ENCODE measurements at places on chromosomes 4 and X.

DNA sequence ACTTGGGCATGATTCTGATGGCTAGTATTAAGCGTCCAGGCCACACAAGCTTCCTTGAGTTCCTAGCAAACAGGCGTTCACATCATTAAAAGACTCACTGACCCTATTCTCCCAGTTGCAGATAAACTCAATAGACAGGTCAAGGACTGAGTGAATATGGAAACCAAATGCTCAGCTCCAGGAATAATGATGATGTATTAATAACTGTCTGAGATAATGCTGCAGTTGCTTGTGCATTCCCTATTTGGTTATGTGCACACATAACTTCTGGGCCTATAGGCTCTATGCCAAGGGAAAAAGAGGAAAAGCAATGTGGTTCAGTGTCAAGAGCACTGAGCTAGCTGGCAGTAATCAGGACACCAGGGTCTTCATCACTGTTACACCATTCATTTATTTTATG, 3.5 kb downstream of the RAB9B start:
- no peak for DNase-seq

- no peak for DNase-seq
Observed at GRCh38 chrX:10045327-10046000, 78.3 kb downstream of the CLDN34 start.

DNA sequence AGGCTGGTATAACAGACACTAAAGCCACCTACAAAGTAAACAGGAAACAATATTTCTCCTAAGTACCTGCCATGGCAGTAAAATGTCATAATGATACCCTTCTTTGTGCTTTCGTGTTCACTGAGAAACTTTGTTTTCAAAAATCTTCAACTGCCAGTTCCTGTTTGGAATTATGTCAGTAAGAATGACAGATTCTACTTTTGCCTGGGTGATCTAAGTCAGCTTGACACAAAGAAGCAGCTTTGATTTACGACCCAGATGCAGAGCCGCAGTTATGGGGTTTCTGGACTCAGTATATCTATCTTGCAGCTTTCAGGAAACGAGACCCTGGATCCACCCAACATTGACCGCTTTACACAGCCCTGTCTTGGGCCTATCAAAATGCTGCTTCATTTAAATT, 71.2 kb downstream of the SNX25 start:
- no peak for DNase-seq

DNA sequence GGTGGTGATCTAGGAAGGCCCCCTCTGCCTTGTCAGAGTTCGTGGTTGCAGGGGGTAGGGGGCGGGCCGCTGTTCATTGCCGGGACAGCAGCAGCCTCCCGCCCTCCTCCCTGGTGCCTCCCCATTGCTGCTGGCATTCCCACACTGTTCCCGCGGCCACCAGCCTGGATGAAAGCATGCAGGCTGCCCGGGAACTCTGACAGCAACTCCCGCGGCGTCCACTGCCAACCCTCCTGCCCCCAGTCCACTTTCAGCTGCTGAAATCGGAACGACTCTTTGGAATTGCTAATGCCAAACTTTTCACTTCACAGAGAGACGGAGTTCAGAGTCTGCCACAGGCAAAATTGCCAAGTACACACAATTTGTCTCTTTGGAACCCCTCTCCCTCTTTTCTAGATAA, 121.9 kb downstream of the BEND2 start:
- no peak for DNase-seq

GRCh38 chr4:171644430-171645057, 168.7 kb upstream of the GALNTL6 start:
- no peak for DNase-seq

GRCh38 chr4:123449780-123450179, 53.2 kb downstream of the SPRY1 start:
- no peak for DNase-seq

GRCh38 chr4:182924497-182924896, 7.3 kb upstream of the DCTD start:
- DNase-seq, result no peak

DNA sequence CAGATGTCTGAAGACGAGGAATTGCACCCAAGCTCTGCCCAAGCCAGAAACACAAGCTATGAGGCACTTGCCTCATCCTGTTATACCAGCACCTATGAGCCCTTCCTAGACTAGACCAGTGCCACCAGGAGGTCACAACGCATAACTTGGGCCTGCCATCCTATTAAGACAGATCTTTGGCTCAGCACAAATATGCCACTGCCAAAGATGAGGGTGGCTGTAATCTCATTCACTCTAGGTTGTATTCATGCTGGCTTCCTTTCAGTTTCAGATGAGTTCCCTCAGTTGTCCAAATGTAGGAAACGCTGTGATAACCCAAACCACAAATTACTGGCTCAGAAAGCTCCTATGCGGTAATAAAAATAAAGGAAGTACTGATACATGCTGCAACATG, 76.5 kb upstream of the CITED1 start:
- DNase-seq, result no peak

- no peak for DNase-seq
Observed at GRCh38 chr4:124163401-124163800, 549.1 kb downstream of the ANKRD50 start.

DNA sequence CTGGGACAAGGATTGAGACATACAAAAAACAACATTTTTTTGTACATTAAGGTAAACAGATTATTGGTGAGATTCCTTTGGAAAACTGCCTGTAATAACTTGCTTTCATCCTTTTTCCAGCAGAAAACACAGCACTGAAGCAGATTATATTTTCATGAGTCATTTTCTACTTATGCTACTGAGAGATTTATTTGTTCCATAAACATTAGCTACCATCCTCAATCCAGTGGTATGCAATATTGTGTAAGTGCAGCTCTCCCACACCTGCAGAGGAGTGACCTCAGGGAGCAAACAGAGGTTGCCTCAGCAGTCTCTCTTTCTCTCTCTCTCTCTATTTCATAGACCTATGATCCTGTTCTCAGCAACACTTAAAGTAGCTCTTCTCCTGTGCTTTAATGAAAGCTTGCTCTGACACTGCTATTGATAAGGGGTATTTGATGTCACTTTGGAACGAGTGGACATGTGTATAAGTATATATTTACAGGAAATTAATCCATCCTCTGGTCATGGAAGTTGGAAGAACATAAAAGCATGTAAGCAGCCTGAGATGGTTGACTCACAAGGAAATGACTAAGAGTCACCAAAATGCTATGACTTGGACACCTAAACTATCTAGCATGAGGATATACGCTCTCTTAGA, 163.7 kb upstream of the SPANXC start:
- DNase-seq, result no peak

GRCh38 chr4:138706201-138706600, 309.4 kb upstream of the NOCT start:
- DNase-seq, result no peak

- DNase-seq, result no peak
Observed at GRCh38 chr4:122747883-122748282, 15.4 kb downstream of the BBS12 start.

GRCh38 chr4:183729430-183730328, 70.6 kb downstream of the TRAPPC11 start:
- no peak for DNase-seq

DNA sequence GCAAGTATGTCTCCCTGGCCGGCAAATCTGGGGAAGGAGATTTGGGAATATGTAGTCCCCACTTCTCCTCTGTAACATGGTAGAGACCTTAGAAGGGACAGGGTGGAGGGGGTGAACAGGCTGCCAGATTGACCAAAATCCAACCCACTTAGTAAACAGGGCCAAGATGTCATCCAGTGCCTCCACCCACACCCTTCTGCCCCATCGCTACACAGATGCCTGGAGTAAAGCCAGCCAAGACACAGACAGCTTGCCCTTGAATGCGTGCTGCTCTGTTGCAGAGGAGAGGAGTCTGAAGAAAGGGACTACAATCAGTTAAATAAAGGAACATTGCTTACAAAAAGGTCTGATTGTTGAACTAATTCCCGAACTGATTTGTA, 160.1 kb upstream of the LDB2 start:
- DNase-seq, result no peak

- no peak for DNase-seq
Observed at GRCh38 chr4:7414046-7414445, 20.7 kb downstream of the PSAPL1 start.

DNA sequence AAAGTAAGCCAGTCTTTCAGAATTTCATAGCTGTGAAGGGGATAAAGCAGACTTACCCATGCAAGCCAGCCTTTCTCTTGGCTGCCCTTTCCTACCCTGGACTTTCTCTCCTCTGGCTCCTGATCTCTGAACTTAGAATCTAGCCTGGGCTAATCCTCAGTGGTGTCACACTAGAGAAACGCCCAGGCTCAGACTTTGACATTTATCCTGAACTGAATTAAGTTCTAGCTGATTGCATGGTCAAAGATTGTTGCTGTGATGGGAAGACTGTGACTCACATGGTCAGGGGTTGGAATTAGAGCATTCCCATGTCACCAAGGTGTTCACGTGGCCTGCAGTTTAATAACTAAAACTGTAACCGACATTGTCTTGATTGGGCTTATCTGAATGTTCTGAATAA, 469.5 kb upstream of the FAT1 start:
- DNase-seq, result no peak

GRCh38 chr4:85826060-85826678, 351.2 kb downstream of the ARHGAP24 start:
- no peak for DNase-seq

Data from NCI-H1105 (cell line).